ENCODE measurements at places on chromosomes 6 and 20.

- DNase-seq: no peak
Observed at GRCh38 chr6:72769459-72770125, 147.7 kb downstream of the KCNQ5 start.

- no peak for DNase-seq
Observed at GRCh38 chr20:33673410-33674293, 576 bp downstream of the NECAB3 start.

DNA sequence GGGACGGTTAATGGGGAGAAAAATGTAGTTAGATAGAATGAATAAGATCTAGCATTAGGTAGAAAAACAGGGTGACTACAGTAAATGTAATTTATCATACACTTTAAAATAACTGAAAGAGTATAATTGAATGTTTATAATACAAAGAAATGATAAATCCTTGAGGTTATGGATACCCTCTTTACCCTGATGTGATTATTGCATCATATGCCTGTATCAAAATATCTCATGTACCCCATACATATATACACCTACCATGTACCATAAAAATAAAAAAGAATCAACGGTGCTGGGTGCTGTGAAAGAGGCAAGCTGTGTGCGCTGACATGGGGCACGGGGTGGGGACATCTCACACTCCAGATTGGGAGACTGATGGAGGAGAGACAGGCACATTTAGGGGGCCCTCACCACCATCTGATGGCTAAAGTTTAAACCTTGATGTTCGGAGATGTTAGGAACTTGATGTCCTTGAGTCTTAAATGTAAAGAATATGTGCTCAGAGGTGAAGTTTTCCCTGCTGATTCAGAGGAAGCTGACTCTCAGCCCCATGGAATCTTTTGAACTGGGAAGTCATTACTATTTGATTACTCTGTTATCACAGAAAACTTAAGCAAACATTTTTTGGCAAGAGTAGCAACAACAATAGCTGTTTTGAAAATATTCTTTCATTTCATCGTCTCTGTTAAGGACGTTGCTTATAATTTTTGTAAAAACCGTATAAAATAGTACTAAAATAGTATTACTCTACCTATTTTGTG is 26.4 kb upstream of the RFPL4B start:
- no peak for DNase-seq

- DNase-seq: no peak
Observed at GRCh38 chr6:75351570-75351969, 67.0 kb upstream of the TMEM30A start.

DNA sequence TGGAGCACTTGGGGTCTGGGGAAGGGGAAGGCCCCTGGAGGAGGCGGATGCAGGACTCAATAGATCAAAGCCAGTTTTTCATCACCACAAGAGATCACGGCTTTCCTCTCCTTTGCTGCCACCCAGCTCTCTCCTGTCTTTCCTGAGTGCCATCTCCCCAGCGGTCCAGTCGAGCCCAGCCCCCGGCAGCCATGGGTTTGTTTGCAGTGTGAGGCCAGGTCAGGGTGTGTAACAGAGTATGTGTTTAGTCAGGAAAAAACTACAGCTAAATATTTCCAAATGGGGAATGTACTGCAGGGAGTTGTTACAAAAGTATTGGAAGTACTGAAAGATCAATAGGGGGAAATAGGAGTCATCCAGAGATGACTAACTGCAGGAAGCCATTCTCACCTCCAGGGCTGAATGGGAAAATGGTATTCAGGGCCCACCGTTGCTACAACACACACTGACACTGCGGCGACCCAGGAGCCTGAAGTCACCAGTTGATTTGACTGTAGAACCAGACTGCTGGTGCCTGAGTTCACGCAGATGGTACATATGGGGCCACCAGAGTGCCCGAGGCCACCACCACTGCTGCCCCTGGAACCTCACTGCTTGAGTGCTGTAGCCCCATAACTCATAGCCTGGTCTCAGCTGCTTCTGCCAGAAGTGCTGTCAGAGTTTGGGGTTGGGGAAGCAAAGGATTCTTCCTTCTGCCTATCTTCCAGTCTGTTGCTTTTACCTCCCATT is 23.6 kb upstream of the FANCE start:
- DNase-seq: no peak

DNA sequence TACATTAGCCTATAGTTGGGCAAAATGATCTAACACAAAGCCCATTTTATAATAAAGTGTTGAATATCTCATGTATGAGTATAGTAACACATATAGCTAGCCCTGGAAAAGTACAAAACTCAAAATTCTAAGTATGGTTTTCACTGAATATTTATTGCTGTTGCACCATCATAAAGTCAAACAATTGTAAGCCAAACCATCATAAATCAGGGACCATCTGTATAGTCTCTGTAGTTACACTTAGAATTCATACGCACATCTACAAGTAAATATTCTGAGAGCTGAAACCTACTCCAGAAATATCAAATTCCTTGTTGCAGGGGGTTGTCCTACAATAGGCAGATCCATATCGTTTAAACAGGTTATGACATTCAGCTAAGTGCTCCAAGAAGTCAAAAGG is 817.3 kb downstream of the BCKDHB start:
- DNase-seq: no peak

GRCh38 chr6:137147195-137147594 is 26.2 kb downstream of the IL22RA2 start:
- DNase-seq: no peak

GRCh38 chr6:158869826-158870648 is 50.9 kb upstream of the EZR start:
- DNase-seq: no peak

GRCh38 chr6:25504661-25505060 is 147.4 kb upstream of the SCGN start:
- DNase-seq: no peak

DNA sequence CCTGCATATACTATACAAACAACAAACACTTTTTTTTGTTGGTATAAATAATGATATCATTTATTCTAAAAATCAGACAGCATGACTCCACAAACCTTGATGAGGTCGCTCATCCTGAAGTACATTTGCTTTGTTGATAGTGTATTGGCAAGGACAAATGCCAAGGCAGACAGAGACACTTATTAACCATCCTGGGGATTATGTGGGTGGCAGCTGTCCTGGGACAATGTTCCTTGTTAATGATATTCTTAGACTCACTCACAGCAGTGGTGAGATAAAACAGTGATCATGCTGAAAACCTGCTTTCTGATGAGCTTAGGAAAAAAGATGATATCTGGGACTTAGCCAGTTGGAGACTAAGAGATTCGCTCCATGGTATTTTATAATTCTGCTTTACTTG is 85.4 kb upstream of the OGFRL1 start:
- DNase-seq: no peak

DNA sequence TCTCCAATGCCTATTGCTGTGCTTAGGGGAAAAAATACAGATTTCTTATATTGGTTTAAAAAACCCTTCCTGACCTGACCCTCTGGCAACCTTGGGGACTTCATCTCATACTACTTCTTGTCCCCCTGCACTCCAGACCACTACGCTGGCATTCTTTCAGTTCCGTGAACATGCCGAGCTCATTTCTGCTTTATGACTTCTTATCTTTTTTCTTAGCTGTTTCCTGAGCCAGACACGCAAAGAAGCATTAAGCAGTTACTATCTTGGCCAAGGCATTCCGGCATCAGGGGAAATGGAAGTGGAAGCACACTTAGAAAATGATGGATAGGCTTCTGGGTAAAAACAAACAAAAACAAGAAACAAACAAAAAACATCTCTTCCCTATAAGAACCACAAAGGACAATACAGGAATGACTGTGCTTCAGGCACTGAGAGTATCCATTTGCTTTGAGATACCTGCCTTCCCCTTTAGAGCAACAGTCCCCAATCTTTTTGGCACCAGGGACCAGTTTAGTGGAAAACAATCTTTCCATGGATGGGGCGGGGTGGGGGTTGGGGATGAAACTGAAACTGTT is 4.4 kb upstream of the CCDC28A start:
- no peak for DNase-seq

- no peak for DNase-seq
Observed at GRCh38 chr20:43957392-43957791, 42.7 kb downstream of the TOX2 start.

DNA sequence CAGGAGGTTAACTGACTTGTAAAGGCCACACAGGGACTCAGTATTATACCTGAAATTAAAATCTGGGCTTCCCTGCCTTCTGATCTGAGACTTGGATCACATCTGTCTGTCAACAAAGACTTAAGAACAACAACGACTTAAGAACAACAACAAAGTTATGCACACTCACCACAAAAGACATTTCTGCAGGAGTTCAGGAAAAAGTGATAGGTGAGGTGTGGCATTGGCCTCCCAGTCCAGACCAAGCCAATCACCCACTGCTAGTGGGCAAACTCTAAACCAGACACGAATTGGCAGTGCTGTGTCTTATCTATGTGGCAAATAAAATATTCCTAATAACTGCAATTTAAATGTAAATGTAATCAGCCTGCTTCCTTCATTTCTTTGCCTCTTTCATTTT is 61.3 kb downstream of the PRDM1 start:
- DNase-seq: no peak

GRCh38 chr6:68476611-68477010 is 158.5 kb upstream of the ADGRB3 start:
- no peak for DNase-seq

GRCh38 chr6:47358440-47359225 is 48.9 kb upstream of the TNFRSF21 start:
- no peak for DNase-seq

DNA sequence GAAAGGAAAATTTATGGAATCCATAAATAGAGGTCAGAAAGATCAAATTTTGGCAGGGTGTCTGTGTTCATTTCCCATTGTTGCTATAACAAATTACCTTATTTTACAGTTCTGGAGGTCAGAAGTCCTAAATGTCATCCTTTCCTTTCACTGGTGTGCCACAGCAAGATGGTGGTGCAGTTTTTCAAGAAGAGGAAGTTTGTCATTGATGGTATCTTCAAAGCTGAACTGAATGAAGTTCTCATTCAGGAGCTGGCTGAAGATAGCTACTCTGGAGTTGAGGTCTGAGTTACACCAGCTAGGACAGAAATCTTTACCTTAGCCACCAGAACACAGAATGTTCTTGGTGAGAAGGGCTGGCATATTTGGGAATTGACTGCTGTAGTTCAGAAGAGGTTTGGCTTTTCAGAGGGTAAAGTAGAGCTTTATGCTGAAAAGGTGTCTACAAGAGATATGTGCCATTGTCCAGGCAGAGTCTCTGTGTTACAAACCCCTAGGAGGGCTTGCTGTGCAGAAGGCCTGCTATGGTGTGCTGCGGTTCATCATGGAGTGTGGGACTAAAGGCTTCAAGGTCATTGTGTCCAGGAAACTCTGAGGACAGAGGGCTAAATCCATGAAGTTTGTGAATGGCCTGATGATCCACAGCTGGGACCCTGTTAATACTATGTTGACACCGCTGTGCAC is 7.2 kb upstream of the CCNC start:
- no peak for DNase-seq

All from stimulated activated CD4-positive, alpha-beta T cell treated with anti-CD3 and anti-CD28 coated beads, Interleukin-1b, Interleukin-23, amount 100 ng/mL, for 1 hour (primary cell).